ENCODE measurements at places on chromosomes 7 and 10.

GRCh38 chr10:32318476-32318896, 28.5 kb downstream of the EPC1 start:
- no peak for DNase-seq

DNA sequence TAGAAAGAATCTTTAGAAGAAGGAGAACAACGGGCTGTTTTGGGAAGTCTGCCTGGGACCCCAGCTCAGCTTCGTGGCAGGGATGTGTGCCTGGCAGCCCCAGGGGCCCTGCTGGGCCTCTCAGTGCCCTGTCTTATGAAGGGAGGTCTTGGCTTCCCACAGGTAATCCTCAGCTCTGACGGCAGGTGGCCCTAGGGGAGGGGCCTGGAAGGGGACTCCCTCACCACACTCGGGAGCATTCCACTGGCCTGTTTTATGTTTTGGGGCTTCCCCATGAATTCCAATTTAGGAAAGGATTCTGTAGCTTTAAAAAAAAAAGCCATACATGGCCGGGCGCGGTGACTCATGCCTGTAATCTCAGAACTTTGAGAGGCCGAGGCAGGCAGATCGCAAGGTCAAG, 3.0 kb upstream of the DMBT1 start:
- no peak for DNase-seq

GRCh38 chr10:22823109-22823508, 104.7 kb upstream of the ARMC3 start:
- no peak for DNase-seq

GRCh38 chr7:1241603-1242255, 9.1 kb downstream of the UNCX start:
- no peak for DNase-seq

DNA sequence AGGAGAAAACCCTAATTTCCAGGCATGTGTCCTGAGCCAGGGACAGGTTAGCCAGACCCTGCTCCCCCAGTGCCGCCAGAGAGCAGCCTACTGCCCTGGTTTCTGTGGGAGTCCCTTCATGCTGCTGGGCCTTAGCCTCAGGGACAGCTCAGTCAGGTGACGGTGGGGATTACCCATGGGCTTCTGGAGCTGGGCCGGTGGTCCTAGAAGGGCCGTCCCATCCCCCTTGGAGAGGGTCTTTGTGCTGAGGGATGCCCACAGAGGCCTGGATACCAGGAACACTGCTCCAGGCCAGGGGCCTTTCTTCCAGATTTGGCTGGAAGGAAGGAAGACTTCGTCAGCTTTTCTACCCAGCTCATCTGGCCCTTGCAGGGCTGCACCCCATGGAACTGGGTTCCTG, 71.4 kb upstream of the ZNF722 start:
- no peak for DNase-seq

GRCh38 chr7:126361183-126361582, 891.6 kb downstream of the GRM8 start:
- no peak for DNase-seq

- DNase-seq: peak; percentile 48
Measured at GRCh38 chr7:28921822-28922221, 36.3 kb downstream of the TRIL start.

DNA sequence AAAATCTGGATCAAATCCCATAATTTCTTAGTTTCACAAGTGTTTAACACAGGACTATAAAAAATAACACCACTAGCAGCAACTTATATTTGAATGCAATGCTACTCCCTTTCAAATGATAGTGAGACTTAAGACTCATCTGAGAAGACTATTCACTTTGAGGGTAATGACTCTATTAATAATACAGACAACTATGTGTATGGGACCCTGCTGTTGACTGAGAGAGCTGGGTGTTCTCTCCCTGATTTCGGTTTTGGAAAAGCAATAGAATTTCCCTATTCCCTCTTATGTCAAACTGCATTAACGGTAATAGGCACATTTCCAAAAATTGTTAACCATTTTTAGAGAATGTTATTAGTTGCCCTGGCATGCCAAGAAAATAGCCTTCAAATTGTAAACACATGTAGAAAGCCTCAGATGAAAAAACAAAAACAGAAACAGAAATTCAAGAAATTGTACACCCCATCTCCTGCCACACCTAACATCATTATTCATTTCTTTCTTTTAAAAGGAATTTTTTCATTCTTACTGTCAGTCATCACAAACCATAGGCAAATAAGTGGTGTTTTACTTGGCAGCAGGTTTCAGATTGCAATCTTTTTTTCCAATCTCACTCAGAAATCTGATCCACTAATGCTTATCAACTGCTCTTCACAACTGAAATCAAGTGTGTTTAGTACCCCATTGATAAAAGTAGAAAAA, 153.7 kb downstream of the TFPI2 start:
- no peak for DNase-seq

GRCh38 chr7:159010937-159011721, 133.5 kb downstream of the VIPR2 start:
- no peak for DNase-seq

DNA sequence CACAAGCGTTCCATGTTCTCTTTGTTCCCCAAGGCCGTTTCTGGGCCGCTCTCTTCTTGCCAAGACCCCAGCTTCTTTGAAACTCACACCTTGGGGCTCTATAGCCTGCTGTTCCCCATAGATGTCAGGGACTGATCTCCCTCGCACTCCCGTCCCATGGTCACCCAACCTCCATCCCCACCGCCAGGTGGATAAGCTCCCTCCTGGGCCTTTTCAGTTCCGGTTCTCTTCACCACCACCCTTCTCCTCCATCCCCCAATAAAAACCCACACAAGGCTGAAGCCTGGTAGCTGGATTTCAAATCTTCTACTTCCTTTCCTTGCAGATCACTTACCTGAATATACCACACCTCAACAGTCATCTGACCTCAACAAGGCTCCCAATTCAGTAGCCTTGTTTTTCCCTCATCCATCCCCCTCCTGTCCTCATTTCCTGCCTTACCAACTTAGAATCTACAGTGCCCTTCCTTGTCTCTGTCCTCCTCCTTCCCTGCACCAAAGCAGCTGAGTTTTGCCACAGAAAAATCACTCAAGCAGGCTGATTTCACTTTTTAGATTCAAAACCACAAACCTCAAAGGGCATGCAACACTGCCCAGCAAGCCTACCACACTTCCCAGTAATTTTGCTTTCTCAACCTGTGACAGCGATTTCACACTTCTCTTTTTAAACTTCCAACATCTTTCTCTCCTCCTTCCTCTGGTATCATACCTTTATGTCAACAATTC, 7.7 kb downstream of the SLC37A3 start:
- DNase-seq: no peak

GRCh38 chr7:123198668-123199652, 809 bp downstream of the SLC13A1 start:
- no peak for DNase-seq

DNA sequence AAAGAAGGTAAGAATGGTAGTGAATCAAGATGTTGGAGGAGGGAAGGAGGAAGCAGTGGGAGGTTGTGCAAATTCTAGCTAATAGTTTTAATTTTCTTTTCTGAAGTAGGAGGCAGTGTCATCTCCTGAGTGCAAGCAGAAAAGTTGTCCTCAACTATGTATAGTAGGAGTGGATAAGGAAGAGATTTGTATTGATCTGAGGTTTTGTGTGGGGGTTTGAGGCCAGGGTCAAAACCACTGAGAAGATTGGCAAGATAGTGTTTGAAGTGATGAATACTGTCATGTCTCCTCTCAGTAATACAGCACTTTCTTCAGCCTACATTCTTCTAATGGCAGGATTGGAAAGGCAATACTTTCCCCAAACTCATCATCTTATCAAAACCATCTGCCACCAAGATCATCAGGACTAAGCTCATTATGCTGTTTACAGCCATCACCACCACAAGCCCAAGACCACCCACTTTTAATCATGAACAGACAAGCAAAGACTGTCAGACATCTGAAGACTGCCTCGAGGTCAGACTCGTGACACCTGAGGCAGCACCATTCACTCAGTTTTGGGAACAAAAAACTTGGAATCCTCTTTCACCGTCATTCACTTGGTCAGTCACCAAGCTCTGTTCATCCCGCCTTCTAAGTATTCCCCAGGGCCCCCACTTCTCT, 1.5 kb upstream of the MIOS start:
- DNase-seq: no peak

DNA sequence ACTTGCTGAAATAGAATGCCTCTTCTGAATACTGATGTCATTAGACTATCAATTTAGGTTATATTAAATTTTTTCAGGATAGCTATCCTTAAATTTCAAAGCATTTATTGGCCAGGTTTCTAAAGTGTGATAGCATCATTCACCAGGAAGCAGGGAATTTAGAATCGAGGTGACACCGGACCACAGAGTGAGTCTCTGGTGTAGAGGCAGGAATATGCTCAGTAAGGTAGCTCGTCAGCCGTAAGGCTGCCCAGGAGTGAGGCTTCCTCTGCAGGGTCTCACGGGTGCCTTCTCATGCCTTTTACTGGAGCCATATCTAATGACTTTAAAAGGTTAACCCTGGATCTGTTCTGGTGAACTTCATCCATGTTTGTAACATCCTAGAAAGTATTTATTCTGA, 170.8 kb upstream of the KLF14 start:
- no peak for DNase-seq

- DNase-seq: no peak
Measured at GRCh38 chr10:33337326-33337957, 3.0 kb upstream of the NRP1 start.

- DNase-seq: no peak
Measured at GRCh38 chr10:67622511-67622910, 73.5 kb downstream of the CTNNA3 start.

- DNase-seq: no peak
Measured at GRCh38 chr7:159321278-159321677, 176.6 kb upstream of the VIPR2 start.

DNA sequence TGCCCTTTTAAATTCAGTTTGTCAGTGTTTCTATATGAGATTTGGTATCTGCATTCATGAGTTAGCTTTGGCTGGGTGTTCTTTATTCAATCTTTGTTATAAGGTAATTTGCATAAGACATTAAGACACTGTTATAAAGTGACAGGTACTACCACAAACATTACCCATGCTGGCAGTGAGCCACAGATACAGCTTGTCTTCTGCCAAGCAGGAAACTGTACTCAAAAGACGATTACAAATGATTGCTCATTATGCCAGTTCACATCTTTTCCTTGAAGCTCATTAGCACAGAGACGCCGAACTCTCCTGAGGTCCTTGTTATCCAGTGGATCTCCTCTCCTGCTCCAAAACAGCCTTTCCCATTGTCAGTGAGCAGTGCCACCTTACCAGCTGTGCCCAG, 30.4 kb downstream of the AMPH start:
- DNase-seq: no peak

GRCh38 chr7:50227726-50228125, 76.8 kb upstream of the IKZF1 start:
- DNase-seq: no peak

DNA sequence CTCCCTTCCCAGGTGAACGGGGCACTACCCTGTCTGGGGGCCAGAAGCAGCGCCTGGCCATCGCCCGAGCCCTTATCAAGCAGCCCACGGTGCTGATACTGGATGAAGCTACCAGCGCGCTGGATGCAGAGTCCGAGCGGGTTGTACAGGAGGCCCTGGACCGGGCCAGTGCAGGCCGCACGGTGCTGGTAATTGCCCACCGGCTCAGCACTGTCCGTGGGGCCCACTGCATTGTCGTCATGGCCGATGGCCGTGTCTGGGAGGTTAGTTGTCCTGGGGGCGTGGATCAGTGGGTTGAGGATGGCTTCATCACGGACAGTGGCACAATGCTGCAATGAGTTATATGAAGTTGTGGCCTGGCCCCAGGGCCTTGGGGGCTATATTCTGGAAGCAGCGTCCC, 4.4 kb upstream of the ASIC3 start:
- no peak for DNase-seq

- no peak for DNase-seq
Measured at GRCh38 chr10:97017474-97017903, 168.3 kb downstream of the SLIT1 start.

GRCh38 chr10:118808601-118809356, 54.0 kb upstream of the CACUL1 start:
- DNase-seq: no peak

DNA sequence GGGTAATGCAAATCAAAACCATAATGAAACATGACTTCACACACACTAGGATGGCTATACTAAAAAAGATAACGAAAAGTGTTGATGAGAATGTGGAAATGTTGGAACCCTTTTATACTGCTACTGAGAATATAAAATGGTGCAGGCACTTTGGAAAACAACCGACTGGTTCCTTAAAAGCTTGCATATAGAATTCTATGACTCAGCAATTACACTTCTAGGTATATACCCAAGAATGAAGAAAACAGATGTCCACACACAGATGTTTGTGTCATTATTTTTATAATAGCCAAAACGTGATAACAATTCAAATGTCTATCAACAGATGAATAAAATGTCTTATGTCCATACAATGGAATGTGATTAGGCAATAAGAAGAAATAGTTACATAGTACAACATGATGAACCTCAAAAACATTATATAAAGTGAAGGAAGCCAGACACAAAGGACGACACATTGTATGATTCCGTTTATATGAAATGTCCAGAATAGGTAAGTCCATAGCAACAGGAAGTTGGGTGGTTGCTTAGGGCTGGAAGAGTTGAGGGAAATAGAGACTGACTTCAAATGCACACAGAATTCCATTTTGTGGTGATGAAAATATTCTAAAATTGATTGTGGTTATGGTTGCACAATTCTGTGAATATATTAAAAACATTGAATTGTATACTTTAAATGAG, 148.3 kb upstream of the PHYHIPL start:
- DNase-seq: no peak

DNA sequence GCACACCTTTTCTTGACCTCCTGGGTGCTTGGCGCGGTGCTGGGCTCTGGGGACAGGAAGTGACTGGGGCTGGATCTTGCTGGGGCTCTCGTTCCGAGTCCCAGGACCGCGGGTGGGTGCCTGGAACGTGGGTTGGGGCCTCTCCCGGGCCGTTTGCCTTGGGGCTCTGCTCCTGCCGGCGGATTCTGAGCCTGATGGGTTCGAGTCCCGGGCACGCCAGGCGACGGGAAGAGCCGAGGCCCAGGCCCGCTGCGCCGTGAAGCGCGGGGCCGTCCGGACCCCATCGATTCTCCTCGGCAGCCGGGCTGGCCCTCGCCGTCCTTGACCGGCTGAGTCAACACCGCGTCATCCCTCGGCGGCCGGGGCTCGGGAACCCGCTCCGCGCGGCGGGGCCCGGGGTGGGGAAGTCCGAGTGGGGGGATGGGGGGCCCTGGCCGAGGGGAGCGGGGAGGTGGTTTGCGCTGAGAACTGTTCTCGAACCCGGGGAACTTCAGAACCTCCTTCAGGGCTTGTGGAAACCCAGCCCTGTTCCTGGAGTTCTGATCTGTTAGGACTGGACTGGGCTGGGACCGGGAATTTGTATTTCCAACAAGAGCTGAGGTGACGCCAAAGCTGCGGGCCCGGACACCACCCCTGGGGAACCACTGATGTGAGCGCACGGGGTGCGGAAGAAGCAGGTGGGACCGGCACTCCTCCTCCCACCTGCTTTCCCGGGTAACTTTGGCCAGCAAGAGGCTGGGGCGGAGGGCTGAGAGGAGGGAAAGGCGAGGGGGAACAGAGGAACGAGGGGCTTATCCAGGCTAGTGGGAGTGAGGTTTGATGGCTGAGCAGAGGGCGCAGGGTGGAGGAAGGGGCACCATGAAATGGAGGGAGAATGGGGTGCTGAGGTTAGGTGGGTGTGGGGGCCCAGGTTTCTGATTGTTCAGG, 6.2 kb downstream of the HHEX start:
- DNase-seq: no peak

Measured in cerebellar nuclear complex (tissue), 1 donor.